ENCODE measurements at places on chromosomes 7 and 10.

DNA sequence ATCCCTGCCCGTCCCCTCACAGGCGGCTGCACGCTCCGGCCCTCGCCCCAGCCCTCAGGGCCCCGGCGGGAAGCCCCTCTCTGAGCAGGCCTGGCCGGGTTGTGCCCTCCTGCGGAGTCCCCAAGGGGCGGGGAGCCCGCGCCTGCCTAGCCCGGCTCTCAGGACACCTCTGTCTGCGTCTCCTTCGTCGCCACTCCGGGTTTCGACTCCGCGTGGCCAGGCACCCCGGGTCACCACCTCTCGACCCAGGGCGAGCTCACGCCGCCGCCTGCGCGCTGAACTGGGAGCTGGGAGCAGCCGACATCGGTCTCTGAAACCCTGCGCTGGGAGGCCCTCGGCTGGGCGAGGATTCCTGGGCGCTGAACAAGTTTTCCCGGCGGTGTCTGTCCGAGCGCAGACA is 6.2 kb upstream of the OGDHL start:
- no peak for DNase-seq

DNA sequence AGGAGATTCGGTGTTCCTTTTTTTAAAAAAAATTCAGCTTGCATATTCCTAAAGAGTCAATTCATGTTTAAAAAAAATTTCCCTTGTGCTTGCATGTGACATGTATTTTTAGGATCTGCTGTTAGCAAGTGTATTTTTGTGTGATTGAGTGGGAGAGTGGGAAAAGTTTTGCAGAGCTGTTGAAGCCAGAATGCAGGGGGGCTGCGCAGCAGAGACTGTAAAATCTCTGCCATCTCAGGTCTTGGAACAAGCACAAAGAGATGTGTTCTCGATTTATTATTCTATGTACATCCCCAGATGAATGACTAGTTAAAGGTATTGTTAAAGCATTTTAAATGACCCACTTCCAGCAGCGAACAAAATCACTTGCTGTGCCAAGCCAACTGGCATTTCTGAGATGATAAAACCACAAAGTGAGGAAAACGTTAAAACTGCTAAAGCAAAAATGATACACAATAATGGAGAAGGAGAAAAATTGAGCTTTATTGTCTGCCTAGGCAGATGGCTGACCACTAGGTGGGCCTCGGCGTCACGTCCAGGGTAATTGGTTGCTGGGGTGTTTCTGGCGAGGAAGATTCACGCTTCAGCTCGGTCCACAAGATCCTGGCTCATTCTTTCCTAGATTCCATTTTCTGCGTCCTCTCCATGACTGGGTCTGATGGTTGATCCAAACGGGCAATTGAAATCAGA is 67.0 kb upstream of the ATRNL1 start:
- no peak for DNase-seq

DNA sequence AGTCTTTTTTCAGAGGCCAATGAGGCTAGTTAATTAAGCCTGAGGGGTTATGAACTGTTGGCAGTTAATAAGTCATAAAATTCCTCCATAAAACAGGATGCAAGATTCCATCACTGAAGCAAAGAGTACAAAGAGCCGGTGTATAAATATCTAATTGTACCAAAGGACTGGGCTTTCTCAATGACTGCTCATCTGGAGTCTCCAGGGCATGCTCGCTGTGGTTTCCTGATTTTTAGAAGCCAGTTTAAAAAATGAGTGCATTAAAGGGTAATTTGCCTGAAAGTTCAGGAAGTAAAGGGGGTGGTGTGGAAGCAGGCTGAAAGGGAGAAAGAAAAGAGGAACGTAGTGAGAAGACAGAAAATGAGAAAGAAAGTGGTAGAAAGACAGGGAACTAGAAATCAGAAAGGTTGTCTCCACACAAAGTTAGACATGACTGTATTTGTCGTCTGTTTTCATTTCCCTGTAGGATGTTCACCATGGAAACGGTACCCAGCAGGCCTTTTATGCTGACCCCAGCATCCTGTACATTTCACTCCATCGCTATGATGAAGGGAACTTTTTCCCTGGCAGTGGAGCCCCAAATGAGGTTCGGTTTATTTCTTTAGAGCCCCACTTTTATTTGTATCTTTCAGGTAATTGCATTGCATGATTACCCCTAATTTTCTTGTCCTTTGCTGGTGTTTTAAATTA is 282.3 kb downstream of the TWIST1 start:
- no peak for DNase-seq

DNA sequence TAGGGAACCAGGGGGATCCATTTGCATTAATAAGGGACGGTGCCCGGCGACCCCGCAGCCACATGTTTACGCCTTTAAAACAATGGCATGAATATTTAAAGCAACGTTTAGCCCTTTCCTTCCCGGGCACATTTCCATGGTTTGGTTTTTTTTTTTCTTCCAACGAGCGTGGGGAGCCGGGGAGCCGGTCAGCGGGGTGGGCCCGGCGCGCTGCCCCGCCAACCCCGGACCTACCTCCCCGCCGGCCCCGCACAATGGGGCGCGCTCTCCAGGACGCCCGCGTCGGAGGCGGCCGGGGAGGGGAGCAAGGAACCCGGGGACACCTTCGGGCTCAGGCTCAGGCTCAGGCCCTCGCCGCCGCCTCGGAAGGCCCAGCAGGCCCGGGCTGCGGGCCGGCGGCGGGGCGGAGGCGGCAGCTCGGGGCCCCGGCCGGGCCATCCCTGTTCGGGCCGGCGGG is 1.0 kb downstream of the SEPHS1 start:
- DNase-seq: peak; percentile 33

Data from left cardiac atrium (tissue), 4 donors.